Osteoblast (primary cell): ENCODE measurements at places on chromosomes 4 and X. TPM values are rescaled to one million over a fixed set of nuclear protein-coding genes. Genes with fewer than 3 reads are reported as not detected.
A peak's percentile ranks its signal among the peaks of the same experiment; 100 is the strongest.

GRCh38 chrX:47749185-47749967, 87.3 kb upstream of the ZNF81 start:
- H3K27me3 ChIP-seq, result peaks cover 7% of the 10 kb centered on the region
- no peak for DNase-seq
- H3K36me3 ChIP-seq, result no peaks in the 10 kb centered on the region
- H3K27ac ChIP-seq, result no peak overlapping the region
- H3K4me1 ChIP-seq, result no peaks in the 10 kb centered on the region

DNA sequence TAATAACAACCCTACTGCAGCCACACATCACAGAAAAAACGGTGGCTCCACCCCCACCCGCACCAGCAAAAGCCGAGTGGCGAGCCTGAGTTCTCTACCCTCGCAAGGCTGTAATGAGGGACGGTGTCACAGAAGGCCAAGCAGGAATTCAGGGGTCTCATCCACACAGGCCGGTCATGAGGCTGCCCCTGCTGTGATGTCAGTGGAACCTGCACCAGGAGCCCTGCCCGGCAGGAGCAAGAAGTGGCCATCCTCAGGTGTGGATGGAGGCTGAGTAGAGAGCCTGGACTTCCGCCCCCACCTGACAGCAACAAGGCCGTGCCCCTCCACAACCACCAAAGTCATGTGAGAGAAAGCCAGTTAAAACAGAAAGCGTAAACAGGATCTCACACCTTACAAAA, 20.6 kb downstream of the LYAR start:
- no peak overlapping the region for H3K4me3 ChIP-seq
- no peaks in the 10 kb centered on the region for H3K4me1 ChIP-seq
- H3K36me3 ChIP-seq, result peaks cover 37% of the 10 kb centered on the region
- H3K27me3 ChIP-seq, result no peaks in the 10 kb centered on the region
- no peak overlapping the region for H3K27ac ChIP-seq
- DNase-seq, result no peak

The CFAP99 gene
- under 0.01 TPM in 2 replicates for total RNA-seq

GRCh38 chr4:71392109-71392508, 53.3 kb downstream of the SLC4A4 start:
- no peaks in the 10 kb centered on the region for H3K27me3 ChIP-seq
- peaks cover 17% of the 10 kb centered on the region for H3K4me1 ChIP-seq
- no peaks in the 10 kb centered on the region for H3K36me3 ChIP-seq
- no peak overlapping the region for H3K27ac ChIP-seq
- H3K4me3 ChIP-seq, result no peak overlapping the region

DNA sequence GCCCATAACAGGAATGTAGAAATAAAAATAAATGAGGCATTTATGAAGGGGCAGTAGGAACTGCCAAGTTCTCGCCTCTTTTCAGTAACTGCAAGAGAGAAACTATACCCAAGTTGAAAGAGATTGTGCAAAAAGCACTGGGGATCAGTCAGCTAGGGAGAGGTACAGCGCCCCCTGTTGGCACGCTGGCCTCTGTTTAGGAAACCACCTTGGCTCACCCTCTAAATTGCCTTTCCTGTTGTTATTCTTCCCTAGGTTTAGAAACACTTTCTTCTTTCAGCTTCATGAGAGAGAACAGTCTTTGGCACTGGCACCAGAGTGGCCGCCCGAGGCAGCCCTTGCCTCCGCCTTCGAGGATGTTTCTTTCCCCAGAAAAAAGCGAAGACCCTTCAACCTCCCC, 348.5 kb downstream of the MID1IP1 start:
- no peaks in the 10 kb centered on the region for H3K4me1 ChIP-seq
- H3K27ac ChIP-seq, result no peak overlapping the region
- H3K36me3 ChIP-seq, result no peaks in the 10 kb centered on the region
- DNase-seq, result no peak
- H3K4me3 ChIP-seq, result no peak overlapping the region

The ZNF185 gene
- total RNA-seq, result 1.1 and 1.2 TPM in 2 replicates

GRCh38 chrX:109472939-109473735, 8.7 kb downstream of the GUCY2F start:
- peaks cover 24% of the 10 kb centered on the region for H3K27me3 ChIP-seq
- peak; percentile 66 for DNase-seq
- H3K4me3 ChIP-seq, result no peak overlapping the region
- peaks cover 18% of the 10 kb centered on the region for H3K4me1 ChIP-seq
- H3K36me3 ChIP-seq, result no peaks in the 10 kb centered on the region

The FGF5 gene
- 7.7 and 10.5 TPM in 2 replicates for total RNA-seq

The GUCY1A1 gene
- 0.29 TPM in 1 of 2 replicates, not detected in the other for total RNA-seq
